Aorta (tissue), 5 donors: ENCODE measurements at places on chromosomes 2 and 18. TPM values are rescaled to one million over a fixed set of nuclear protein-coding genes. Genes with fewer than 3 reads are reported as not detected.

Gene MC4R
- not detected for total RNA-seq

Gene FLACC1
- 6.7 TPM for total RNA-seq

Gene GCG
- 0.62 TPM for total RNA-seq

Gene SERPINB4
- not detected for total RNA-seq

Gene TTN
- total RNA-seq, result 4.8 TPM

- no peak for DNase-seq
These were observed 409.1 kb downstream of the CPS1 start for GRCh38 chr2:210965472-210965871.

- DNase-seq, result no peak
These were observed 862.2 kb upstream of the DDX18 start for GRCh38 chr2:116952254-116952653.

GRCh38 chr2:62653582-62654422 is 51.7 kb upstream of the EHBP1 start:
- DNase-seq, result no peak

GRCh38 chr2:173286153-173286809 is 68.4 kb upstream of the CDCA7 start:
- DNase-seq, result no peak

DNA sequence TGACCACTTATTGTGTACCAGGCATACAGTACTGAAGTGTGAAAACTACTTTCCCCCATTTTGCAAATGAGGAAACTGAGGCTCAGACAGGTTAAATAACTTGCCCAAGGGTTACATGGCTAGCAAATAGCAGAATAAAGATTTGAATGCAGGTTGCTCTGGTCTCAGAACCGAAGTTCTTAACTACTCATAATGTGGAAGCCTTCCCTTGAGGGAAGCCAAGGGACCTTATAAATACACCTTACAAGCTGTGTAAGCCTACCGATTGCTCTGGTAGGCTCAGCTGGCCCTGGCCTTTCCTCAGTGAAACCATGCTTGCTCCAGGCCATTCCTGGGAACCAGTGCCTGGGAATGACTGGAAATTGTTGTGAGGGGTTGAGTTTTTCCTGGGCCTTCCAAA is 114.6 kb upstream of the CDCA7 start:
- no peak for DNase-seq

- no peak for DNase-seq
These were observed 257.3 kb downstream of the AGPS start for GRCh38 chr2:177649568-177650518.

GRCh38 chr2:191158747-191159146 is 8.0 kb upstream of the STAT4 start:
- no peak for DNase-seq

DNA sequence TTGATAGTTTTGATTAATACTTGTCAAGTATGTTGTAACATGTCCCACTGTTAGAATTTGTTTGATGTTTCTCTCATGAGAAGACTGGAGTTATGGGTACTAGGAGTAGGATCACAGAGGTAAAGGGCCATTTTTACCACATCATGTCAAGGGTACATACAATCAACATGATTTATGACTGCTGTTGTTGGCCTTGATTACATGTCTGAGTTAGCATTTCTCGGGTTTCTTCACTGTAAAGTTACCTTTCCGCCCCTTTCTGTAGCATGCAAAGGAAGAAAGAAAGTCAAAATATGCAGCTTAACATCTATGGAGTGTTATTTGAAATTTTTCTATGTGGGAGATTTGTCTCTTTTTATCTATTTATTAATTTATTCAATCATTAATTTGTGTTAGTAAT is 1456.4 kb downstream of the SUCLG1 start:
- no peak for DNase-seq
